ENCODE measurements at places on chromosomes 5 and 9.

DNA sequence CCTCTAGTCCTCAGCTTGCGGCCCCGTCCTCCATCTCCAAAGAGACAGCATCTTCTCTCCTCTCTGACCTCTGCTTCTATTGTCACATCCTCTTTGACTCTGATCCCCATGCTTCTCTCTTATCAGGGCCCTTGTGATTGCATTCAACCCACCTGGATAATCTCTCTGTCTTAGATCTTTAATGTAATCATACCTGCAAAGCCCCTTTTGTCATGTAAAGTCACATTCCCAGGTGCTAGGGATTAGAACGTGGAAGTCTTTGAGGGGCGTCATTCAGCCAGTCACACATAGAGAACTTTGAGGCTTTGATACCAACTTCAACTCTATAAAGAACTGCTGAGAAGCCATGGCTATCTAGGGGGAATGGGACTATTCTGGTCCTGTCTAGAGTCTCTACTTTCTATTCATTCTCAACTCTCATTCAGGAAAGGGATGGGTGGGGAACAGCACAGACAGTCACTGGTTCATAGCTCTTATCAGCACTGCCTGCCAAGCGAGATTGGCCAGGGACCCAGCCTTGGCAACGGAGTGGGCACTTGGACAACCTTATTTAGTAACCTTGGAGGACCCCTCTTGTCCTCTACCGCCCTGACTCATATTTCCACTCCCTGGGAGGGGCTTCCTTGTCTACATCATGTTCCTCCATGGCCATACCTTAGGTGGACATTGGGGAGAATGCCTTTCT is 29.0 kb downstream of the TAS2R1 start:
- no peak for DNase-seq
- H3K27ac ChIP-seq = no peak overlapping the region
- peaks cover 4% of the 10 kb centered on the region for H3K27me3 ChIP-seq
- H3K4me1 ChIP-seq = no peaks in the 10 kb centered on the region
- H3K36me3 ChIP-seq = no peaks in the 10 kb centered on the region

DNA sequence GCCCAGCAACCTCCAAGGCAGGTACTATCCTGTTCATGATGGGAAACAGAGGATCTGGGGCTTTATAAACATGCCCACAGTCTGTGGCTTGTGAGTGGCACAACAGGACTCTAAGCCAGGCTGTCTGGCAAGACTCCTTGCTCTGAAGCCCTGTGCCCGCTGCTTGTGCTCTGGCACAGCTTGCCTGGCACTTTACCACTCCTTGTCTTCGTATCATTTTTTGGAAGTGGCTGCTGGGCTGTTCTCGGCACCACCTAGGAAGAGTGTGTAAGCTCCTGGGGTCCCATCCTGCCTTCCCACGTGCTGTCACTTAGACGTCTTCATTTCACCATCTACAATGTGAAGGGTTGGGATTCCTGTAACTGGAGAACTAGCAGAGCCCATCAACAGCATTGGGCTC is 59.3 kb upstream of the GLRX start:
- H3K27ac ChIP-seq = no peak overlapping the region
- H3K27me3 ChIP-seq = no peaks in the 10 kb centered on the region
- H3K4me1 ChIP-seq = peaks cover 6% of the 10 kb centered on the region
- no peak for DNase-seq
- H3K4me3 ChIP-seq = no peak overlapping the region

DNA sequence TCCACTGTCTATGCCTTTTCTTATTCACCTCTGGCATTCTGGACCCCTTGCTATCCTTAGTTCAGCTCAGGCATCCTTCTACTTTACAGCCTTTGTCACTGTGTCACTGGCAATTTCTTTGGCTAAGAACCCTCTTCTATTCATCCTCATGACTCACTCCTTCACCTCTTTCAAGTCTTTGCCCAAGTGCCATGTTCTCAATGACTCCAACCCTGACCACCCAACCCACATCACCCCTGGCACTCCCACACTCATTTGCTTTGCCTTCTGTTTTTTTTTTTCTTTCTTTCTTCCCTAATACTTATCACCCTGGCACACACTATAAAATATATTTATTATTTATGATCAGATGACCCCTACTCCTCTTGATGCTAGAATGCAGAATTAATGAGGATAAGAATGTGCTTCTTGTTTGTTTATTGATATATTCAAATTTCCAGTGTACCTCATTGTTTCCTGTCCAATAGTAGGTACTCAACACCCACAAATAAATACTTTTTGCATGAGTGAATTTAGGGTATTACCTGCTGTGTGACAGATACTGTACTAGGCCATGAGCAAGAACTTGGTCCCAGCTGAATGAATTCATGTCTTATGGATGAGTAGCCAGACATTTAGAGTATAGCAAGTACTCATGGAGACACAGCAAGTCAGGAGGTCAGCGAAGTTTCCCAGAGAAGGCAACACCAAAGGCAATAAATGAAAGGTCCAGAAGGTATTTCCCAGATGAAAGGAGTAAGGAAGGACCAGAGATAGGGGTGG is 236.1 kb downstream of the PAPPA start:
- H3K27ac ChIP-seq = no peak overlapping the region
- no peaks in the 10 kb centered on the region for H3K4me1 ChIP-seq
- no peaks in the 10 kb centered on the region for H3K27me3 ChIP-seq
- no peak for DNase-seq
- H3K36me3 ChIP-seq = no peaks in the 10 kb centered on the region

DNA sequence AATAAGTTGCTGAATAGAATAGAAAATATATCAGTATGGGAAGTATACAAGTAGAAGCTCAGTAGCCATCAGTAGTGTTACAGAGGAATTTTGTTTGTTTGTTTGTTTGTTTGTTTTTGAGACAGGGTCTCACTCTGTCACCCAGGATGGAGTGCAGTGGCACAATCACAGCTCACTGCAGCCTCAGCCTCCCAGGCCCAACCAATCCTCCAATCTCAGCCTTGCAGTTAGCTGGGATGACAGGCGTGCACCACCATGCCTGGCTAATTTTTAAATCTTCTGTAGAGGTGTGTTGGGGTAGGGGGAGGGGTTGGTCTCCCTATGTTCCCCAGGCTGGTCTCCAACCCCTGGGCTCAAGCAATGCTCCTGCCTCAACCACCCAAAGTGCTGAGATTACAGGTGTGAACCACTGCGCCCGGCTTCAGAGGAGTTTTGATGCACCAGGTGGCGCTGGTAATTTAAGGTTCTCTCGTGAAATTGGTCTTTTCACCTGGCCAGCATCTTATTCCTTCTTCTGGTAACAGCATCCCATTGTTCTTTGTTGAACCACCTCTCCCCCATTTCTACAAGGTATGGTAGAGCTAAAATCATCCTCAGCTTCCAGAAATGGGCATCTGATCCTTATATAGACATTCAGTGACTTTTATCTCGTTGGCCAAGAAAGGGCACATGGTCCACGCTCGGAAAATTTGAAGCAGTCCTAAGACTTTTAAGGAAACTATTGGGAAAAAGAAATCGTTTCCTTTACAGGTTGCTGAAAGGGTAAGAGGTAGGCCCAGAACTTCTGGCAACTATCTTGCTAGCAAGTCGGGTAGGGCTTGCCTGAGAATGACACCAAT is 157.1 kb downstream of the ARRDC3 start:
- no peak overlapping the region for H3K4me3 ChIP-seq
- H3K4me1 ChIP-seq = no peaks in the 10 kb centered on the region
- H3K36me3 ChIP-seq = peaks cover 11% of the 10 kb centered on the region
- peaks cover 7% of the 10 kb centered on the region for H3K27me3 ChIP-seq
- H3K27ac ChIP-seq = no peak overlapping the region

GRCh38 chr5:178201221-178201926 is 3.0 kb upstream of the HNRNPAB start:
- DNase-seq = no peak
- peaks cover 14% of the 10 kb centered on the region for H3K36me3 ChIP-seq
- peak overlapping the region; percentile 6 for H3K4me3 ChIP-seq
- H3K27me3 ChIP-seq = no peaks in the 10 kb centered on the region
- H3K4me1 ChIP-seq = peaks cover 10% of the 10 kb centered on the region

GRCh38 chr5:6220346-6221088 is 157.8 kb downstream of the MED10 start:
- no peaks in the 10 kb centered on the region for H3K27me3 ChIP-seq
- no peaks in the 10 kb centered on the region for H3K4me1 ChIP-seq
- DNase-seq = no peak

GRCh38 chr5:81288021-81288433 is 13.4 kb upstream of the ZCCHC9 start:
- H3K4me1 ChIP-seq = peaks cover 57% of the 10 kb centered on the region
- peaks cover 31% of the 10 kb centered on the region for H3K36me3 ChIP-seq
- no peak overlapping the region for H3K27ac ChIP-seq
- DNase-seq = no peak
- no peaks in the 10 kb centered on the region for H3K27me3 ChIP-seq

DNA sequence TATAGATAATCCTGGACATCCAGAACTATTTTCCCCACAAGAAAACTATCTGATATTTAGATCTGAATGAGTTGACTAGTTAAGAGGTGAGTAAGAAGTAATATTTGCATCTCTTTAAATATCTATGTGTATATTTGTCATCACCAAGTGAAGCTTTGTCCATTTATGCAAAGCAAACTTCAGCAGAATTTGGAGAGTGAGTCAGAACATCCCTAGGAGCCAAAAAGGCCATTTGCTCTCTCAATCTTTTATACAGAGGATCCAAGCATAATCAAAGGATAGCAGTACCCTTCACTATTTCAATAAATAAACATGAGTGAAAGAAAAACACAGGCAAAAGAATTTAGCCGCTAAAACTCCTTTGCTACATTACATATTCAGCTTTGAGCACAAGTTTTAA is 454.4 kb downstream of the NR2F1-AS1 start:
- no peak overlapping the region for H3K4me3 ChIP-seq
- DNase-seq = no peak
- H3K4me1 ChIP-seq = no peaks in the 10 kb centered on the region
- H3K27ac ChIP-seq = no peak overlapping the region
- no peaks in the 10 kb centered on the region for H3K36me3 ChIP-seq
- no peaks in the 10 kb centered on the region for H3K27me3 ChIP-seq

Data from activated CD4-positive, alpha-beta T cell treated with anti-CD3 and anti-CD28 coated beads for 36 hours (primary cell).